ENCODE measurements at places on chromosomes 5 and 9. TPM values are rescaled to one million over a fixed set of nuclear protein-coding genes. Genes with fewer than 3 reads are reported as not detected.

Gene SOX30
- 0.20 TPM for total RNA-seq

DNA sequence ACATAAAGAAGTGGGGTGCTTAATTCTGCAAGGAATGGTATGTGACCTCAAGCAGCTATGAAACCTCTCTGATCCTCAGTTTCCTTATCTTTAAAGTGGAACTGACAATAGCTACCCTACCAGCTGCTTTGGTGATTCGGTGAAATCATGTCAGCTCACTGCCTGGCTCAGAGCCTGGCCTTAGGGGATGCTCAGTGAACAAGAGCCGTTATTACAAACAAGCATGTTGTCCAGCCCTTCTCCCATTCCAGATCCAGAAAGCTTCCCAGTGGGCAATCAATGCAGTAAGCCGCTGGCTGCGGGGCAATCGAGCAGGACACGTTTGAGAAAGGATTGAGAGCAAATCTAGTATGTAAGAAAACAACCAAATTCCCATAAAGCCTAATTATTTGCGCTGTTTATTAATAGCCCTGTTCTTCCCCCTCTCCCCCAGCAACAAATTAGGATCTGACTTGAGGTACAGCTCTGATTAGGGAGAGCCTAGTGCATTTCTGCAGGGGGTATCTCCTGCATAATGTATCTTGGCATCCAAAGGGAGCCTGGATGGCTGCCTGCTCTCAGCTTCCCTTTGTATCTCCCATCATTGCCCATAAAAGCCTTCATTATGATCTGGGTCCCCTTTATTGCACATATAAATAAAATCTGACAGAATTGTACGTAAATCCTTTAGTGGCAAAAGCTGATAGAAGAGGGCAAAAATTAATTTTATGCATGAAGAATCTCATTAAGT lies 371.4 kb downstream of the TMEM232 start:
- H3K4me3 ChIP-seq = no peak overlapping the region
- no peaks in the 10 kb centered on the region for H3K27me3 ChIP-seq
- no peaks in the 10 kb centered on the region for H3K36me3 ChIP-seq
- no peak overlapping the region for H3K27ac ChIP-seq
- peaks cover 9% of the 10 kb centered on the region for H3K4me1 ChIP-seq

DNA sequence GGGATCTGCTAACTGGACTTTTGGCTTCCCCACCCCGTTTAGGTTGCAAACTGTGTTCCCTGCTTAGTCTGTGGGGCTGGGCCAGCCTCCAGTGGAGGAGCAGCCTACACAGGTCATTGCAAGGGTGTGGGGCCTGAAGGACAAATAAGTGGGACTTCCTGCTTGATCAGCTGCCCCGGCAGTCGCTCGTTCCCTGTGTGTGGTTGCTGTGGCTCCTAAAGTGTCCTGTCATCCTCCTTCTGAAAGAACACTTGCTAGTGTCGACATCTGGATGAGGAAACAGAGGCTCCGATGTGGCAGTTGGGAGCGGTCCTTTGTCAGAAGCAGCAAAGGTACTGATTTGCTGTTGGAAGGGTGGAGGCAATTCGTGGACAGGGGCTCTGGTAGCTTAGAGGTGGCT lies 88.9 kb upstream of the TBCA start:
- H3K4me1 ChIP-seq = no peaks in the 10 kb centered on the region
- no peak overlapping the region for H3K27ac ChIP-seq

DNA sequence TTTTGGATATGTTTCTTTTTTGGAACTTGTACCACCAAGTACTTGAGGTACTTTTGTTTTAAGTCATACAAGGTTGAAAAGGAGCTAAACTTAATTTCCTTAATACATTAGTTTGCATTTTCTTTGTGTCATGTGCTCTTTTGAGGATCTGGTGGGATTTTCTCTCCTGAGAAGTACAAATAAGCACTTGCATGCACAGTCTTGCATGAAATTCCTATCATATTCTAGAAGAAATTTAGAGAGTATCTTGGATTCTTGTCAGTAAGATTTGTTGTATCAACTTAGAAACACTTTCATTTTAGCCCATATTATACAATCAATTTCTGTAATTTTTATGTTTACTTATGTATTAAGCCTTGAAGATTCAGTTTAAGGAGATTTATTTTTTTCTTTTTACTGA lies 64.9 kb downstream of the CCNH start:
- H3K4me1 ChIP-seq = no peaks in the 10 kb centered on the region
- no peak overlapping the region for H3K27ac ChIP-seq
- no peaks in the 10 kb centered on the region for H3K27me3 ChIP-seq
- no peak overlapping the region for H3K4me3 ChIP-seq
- no peak for DNase-seq

- H3K4me1 ChIP-seq = peaks cover 81% of the 10 kb centered on the region
- H3K4me3 ChIP-seq = no peak overlapping the region
- H3K27ac ChIP-seq = peak overlapping the region; percentile 85
- no peaks in the 10 kb centered on the region for H3K27me3 ChIP-seq
Measured at GRCh38 chr5:132262882-132263547, 5.5 kb downstream of the PDLIM4 start.

Gene C5orf58
- total RNA-seq = not detected

DNA sequence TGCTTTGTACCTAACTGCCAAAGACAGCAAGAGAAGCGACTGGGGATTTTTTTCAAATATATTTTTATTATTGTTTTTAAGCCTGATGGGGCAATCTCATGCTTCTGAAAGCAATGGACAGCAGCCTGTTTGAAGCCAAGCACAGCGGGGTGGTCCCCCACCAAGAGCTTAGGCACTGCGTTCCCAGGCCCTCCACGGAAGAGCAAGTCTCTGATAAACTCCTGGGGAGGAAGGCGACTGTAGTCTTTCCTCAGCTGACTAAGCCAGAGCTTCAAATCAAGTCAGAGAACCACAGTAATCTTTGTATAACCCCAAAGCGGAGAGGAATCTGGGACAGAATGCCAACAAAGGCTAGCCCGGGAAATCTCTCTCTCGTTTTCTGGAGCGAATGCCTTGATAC lies 54.4 kb downstream of the ARSB start:
- no peaks in the 10 kb centered on the region for H3K36me3 ChIP-seq
- no peak overlapping the region for H3K27ac ChIP-seq
- H3K27me3 ChIP-seq = no peaks in the 10 kb centered on the region

Gene CDX1
- total RNA-seq = not detected

Gene NUTM2G
- not detected for total RNA-seq

GRCh38 chr5:75509546-75509945 lies 1.9 kb downstream of the CERT1 start:
- peaks cover 54% of the 10 kb centered on the region for H3K4me1 ChIP-seq
- no peaks in the 10 kb centered on the region for H3K27me3 ChIP-seq
- DNase-seq = no peak
- H3K36me3 ChIP-seq = peaks cover 3% of the 10 kb centered on the region
- no peak overlapping the region for H3K4me3 ChIP-seq
- no peak overlapping the region for H3K27ac ChIP-seq

GRCh38 chr9:104304925-104305324 lies 199.1 kb upstream of the OR13F1 start:
- H3K4me3 ChIP-seq = no peak overlapping the region
- no peaks in the 10 kb centered on the region for H3K36me3 ChIP-seq
- no peaks in the 10 kb centered on the region for H3K4me1 ChIP-seq
- DNase-seq = no peak
- no peaks in the 10 kb centered on the region for H3K27me3 ChIP-seq

DNA sequence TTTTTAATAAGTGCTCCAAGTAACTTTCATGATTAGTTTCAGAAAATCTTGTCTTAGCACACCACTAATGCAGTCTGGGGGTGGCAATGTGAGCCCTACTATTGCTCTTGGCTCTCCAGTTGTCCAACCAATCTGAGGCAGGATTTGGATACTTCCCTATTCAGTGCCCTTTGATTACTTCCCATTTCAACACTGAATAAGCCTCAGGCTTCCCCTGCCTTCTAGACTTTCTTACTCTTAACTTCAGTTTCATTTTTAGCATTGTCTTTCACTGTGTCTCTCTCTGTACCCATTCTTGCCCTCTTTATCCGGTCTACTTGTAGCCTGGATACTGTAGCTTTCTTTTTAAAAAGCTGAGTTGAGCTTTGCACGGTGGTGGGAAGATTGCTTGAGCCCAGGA lies 186.1 kb downstream of the C9orf152 start:
- H3K36me3 ChIP-seq = no peaks in the 10 kb centered on the region
- peak overlapping the region; percentile 34 for H3K27ac ChIP-seq
- no peaks in the 10 kb centered on the region for H3K27me3 ChIP-seq

- no peaks in the 10 kb centered on the region for H3K27me3 ChIP-seq
- no peak overlapping the region for H3K27ac ChIP-seq
- no peaks in the 10 kb centered on the region for H3K36me3 ChIP-seq
- DNase-seq = no peak
Measured at GRCh38 chr5:134041570-134042411, 37.0 kb upstream of the VDAC1 start.

GRCh38 chr5:62680121-62680520 lies 101.5 kb downstream of the LRRC70 start:
- H3K27ac ChIP-seq = no peak overlapping the region
- no peaks in the 10 kb centered on the region for H3K4me1 ChIP-seq

Gene KIAA0825
- total RNA-seq = 5.1 TPM

GRCh38 chr5:58064801-58065200 lies 395.1 kb downstream of the PLK2 start:
- H3K36me3 ChIP-seq = no peaks in the 10 kb centered on the region
- H3K27ac ChIP-seq = no peak overlapping the region
- no peak for DNase-seq
- H3K4me3 ChIP-seq = no peak overlapping the region
- H3K4me1 ChIP-seq = no peaks in the 10 kb centered on the region

DNA sequence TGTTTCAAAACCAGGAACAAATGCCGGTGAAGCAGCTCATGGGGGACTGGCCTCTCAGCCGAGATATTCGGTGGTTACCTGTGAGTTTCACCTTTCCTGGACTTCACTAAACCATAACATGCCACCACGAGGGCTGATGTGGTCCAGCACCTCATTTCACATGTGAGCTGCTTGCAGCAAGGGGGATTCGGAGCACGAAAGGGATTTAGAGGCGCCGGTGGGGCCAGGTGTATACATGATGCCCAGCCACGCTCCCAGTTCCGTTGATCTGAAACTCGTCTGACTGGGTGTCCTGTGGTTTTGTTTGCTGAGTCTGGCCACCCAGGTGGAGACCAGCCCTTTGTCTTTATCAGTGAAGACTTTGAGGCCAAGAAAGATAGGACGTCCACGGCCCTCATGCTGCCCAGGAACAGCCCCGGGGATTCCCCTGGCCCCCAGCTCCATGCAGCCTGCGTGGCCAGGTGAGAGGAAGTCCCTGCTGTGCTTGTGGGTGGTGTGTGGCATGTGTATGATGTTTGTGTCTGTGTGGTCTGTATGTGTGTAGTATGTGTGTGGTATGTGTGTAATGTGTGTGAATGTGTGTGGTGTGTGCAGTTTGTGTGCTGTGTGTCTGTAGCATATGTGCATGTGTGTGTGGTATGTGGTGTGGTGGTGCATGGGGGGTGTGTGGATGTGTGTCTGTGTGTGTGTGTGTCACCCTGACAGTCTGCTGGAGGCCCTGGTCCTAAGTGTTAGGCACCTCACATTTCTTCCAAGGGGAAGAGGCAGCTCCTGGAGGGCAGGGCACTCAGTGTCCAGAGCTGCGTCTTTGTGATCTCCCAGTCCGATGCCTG lies 23.4 kb downstream of the PHF2 start:
- H3K27me3 ChIP-seq = no peaks in the 10 kb centered on the region
- H3K36me3 ChIP-seq = peaks cover 8% of the 10 kb centered on the region
- DNase-seq = no peak
- H3K27ac ChIP-seq = no peak overlapping the region
- peaks cover 64% of the 10 kb centered on the region for H3K4me1 ChIP-seq
- H3K4me3 ChIP-seq = no peak overlapping the region

Gene ADGRD2
- not detected for total RNA-seq

Gene ESM1
- total RNA-seq = 0.39 TPM

- no peak for DNase-seq
- no peaks in the 10 kb centered on the region for H3K27me3 ChIP-seq
- H3K4me3 ChIP-seq = no peak overlapping the region
- no peaks in the 10 kb centered on the region for H3K36me3 ChIP-seq
- no peak overlapping the region for H3K27ac ChIP-seq
- H3K4me1 ChIP-seq = no peaks in the 10 kb centered on the region
Measured at GRCh38 chr5:50874306-50875001, 208.0 kb downstream of the PARP8 start.

Gene C9orf50
- total RNA-seq = 1.7 TPM

- no peak overlapping the region for H3K4me3 ChIP-seq
- H3K27ac ChIP-seq = no peak overlapping the region
- H3K4me1 ChIP-seq = no peaks in the 10 kb centered on the region
- no peaks in the 10 kb centered on the region for H3K27me3 ChIP-seq
- DNase-seq = no peak
Measured at GRCh38 chr5:155598552-155598951, 585.0 kb downstream of the KIF4B start.

DNA sequence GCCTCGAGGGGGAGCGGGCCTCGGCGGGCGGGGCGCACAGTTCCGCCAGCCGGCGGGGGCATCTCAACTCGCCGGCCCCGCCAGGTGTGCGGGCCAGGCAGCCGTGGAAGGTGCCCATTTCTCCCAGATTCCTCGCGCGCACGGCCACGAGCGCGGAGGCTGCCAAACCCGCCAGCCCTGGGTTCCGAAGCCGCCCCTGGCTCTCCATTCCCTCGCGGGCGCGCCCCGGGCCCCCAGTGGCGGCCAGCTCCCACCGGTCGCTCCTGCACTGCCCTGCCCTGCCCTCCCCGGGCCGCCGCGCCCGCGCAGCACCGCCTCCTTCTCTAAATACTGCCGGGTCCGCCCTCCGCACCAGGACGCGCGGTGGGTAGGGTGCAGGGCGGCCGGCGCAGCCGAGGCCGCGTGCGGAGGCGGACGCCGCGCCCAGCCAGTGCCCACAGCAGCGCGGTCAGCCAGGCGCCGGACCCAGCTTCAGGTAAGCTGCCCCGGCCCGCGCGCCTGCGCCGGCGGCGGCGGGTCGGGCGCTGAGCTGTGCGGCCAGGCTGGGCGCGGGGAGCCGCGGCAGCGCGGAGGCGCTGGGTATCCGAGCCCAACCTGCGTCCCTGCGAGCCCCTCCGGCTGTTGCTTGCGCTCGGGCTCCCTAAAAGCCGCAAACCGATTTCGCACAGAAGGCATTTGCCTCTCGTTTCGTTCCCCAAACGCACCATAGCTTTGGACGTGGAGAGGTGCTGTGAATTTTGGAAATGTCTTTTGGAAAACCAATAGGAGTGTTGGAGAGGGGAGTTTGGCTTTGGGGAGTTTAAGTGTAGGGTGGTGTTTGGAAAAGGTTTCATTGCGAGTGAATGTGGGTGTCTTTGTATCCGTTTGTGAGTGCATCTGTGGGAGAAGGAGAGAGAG lies at the start of gene TMEM171:
TMEM171 (plus strand) TSS at position 354 of the 897 bp plus-strand sequence. CDS start 2,799 bp downstream, outside the sequence.
- DNase-seq = no peak
- H3K36me3 ChIP-seq = no peaks in the 10 kb centered on the region
- no peaks in the 10 kb centered on the region for H3K27me3 ChIP-seq
- H3K27ac ChIP-seq = no peak within 1 kb of the TSS
